Thoracic aorta (tissue), 2 donors: ENCODE measurements at places on chromosomes 3 and 15. TPM values are rescaled to one million over a fixed set of nuclear protein-coding genes. Genes with fewer than 3 reads are reported as not detected.

FANCD2 gene
- 9.9 TPM for total RNA-seq

- no peaks in the 10 kb centered on the region for H3K27me3 ChIP-seq
- H3K4me3 ChIP-seq = no peak overlapping the region
- H3K4me1 ChIP-seq = peaks cover 23% of the 10 kb centered on the region
Observed at GRCh38 chr15:71713191-71713809, 97.1 kb upstream of the NR2E3 start.

DNA sequence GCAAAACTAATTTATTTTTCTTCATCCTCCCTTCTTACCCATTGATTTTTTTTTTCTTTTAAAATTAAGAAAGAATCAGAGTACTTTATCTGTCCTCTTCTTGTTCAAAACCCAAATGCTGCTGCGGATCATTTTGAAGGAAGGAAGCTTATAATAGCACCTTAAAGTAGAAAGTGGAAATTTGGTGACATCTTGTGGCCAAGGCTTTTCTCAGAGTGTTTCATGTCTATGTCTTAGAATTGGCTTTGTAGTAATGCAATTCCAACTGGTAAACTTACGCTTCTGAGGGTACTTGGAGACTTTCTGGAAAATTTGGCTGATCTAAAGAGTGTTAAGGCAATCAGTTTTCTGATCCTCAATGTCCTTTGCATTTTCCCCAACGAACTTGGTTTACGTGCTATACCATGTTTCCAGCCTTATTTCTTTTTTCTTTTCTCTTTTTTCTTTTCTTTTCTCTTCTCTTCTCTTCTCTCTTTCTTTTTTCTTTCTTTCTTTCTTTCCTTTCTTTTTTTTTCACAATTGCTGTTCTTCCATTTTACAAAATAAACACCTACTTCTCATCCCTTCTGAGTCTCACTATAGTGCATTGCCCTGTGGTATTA is 30.7 kb downstream of the C3orf38 start:
- no peaks in the 10 kb centered on the region for H3K4me1 ChIP-seq
- no peak for DNase-seq
- no peak overlapping the region for H3K4me3 ChIP-seq
- H3K36me3 ChIP-seq = no peaks in the 10 kb centered on the region
- no peak overlapping the region for H3K27ac ChIP-seq

ALDH1A3 gene
- total RNA-seq = 3.2 TPM

DNA sequence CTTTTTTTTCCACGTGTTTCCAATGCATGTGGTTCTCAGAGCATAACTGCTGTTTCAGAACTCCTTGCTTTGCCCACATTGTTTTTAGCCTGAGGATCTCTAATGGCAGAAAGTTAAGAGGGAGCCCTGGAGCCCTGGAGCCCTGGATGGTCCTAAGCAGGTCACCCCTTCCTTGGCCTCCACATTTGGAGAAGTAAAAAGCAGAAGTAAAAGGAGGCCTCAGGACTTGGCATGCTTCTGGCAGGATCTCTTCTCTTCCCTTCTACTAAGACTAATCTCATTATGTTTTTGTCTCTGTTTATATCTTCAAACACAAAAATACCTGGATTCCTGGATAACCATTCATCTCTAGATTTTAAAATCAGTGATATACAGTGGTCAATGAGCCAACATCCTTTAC is 50.1 kb downstream of the P2RY1 start:
- no peak overlapping the region for H3K4me3 ChIP-seq
- DNase-seq = no peak
- no peaks in the 10 kb centered on the region for H3K36me3 ChIP-seq
- H3K27me3 ChIP-seq = no peaks in the 10 kb centered on the region

GRCh38 chr3:193053046-193053435 is 135.4 kb upstream of the MB21D2 start:
- no peak for DNase-seq
- no peak overlapping the region for H3K4me3 ChIP-seq
- H3K36me3 ChIP-seq = no peaks in the 10 kb centered on the region
- no peak overlapping the region for H3K27ac ChIP-seq

SKOR1 gene
- 0.78 TPM for total RNA-seq

GADL1 gene
- total RNA-seq = 1.1 TPM
